Progenitor cell of endocrine pancreas (in vitro differentiated cells): ENCODE measurements at places on chromosomes 1 and 21.

DNA sequence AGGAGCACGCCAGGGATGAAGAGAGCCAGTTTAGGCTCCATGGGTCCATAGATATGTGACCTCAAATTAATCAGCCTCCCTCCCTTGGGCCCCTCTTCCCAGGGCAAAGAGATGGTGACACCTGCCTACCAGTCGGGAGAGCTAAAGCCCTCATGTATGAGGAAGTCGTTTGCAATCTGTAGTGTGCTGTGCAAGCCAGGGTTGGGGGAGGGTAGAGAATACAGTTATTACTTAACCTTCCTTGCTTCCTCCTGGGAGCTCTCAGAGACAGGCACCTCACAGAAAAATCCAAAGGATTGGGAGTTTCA lies 4.0 kb downstream of the PGLYRP4 start:
- H3K4me3 ChIP-seq = no peak overlapping the region
- H3K4me1 ChIP-seq = peaks cover 12% of the 10 kb centered on the region
- H3K36me3 ChIP-seq = no peaks in the 10 kb centered on the region
- H3K27me3 ChIP-seq = peaks cover 13% of the 10 kb centered on the region
- no peak for DNase-seq

GRCh38 chr1:236020359-236021219 lies 44.3 kb downstream of the NID1 start:
- H3K36me3 ChIP-seq = peaks cover 9% of the 10 kb centered on the region
- H3K27me3 ChIP-seq = no peaks in the 10 kb centered on the region
- H3K27ac ChIP-seq = no peak overlapping the region
- H3K4me1 ChIP-seq = no peaks in the 10 kb centered on the region

- peaks cover 13% of the 10 kb centered on the region for H3K4me1 ChIP-seq
- H3K27ac ChIP-seq = no peak overlapping the region
- H3K36me3 ChIP-seq = no peaks in the 10 kb centered on the region
- no peak overlapping the region for H3K4me3 ChIP-seq
- peaks cover 27% of the 10 kb centered on the region for H3K27me3 ChIP-seq
Measured at GRCh38 chr1:23617084-23617521, 57.8 kb upstream of the ID3 start.

DNA sequence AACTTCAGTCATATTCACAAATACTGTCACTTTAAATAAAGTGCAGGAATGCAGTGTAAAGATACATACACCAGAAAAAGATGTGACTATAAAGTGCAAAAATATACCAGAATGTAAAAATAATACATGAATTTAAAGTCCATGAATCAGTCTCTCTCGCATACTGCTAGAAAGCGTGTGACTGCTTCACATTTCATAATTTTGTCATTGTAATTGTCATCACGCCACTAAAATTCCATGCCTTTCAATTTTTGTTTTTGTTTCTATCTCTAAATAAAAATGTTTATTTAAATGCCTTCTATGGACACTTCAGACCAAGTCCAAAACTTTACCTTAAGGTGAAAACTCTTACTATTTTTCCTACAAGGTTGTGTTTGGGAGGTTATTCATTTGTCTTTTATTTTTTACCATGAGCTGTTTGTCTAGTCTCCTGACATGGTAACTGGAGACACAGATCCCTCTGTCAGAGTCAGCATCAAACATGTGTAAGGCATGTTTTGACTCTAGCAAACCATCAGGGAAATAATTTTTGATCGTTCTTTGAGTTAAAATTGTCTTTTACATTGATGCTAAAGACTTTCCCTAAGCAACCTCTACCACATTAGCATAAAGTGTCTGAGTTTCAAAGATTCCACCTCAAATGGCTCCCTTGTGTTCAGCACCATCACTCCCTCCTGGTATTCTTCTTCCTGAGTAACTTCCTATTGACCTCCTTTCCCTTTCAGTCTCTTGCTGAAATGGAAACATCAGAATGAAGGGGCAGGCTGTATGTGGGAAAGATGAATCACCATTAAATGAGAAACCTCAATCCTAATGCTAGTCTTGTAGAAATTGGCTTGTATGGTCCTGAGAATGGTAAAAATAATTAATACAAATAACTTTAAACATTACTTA lies 14.0 kb upstream of the AIM2 start:
- no peaks in the 10 kb centered on the region for H3K27me3 ChIP-seq
- no peak overlapping the region for H3K4me3 ChIP-seq
- DNase-seq = no peak
- H3K36me3 ChIP-seq = no peaks in the 10 kb centered on the region

GRCh38 chr1:36207339-36207738 lies 16.9 kb upstream of the THRAP3 start:
- no peak overlapping the region for H3K4me3 ChIP-seq
- no peaks in the 10 kb centered on the region for H3K27me3 ChIP-seq
- no peak for DNase-seq
- no peaks in the 10 kb centered on the region for H3K36me3 ChIP-seq
- H3K4me1 ChIP-seq = peaks cover 11% of the 10 kb centered on the region

GRCh38 chr1:180136331-180136967 lies 18.2 kb upstream of the QSOX1 start:
- H3K27me3 ChIP-seq = peaks cover 8% of the 10 kb centered on the region
- H3K36me3 ChIP-seq = no peaks in the 10 kb centered on the region
- H3K4me1 ChIP-seq = no peaks in the 10 kb centered on the region
